ENCODE measurements at places on chromosomes 11 and 22.

DNA sequence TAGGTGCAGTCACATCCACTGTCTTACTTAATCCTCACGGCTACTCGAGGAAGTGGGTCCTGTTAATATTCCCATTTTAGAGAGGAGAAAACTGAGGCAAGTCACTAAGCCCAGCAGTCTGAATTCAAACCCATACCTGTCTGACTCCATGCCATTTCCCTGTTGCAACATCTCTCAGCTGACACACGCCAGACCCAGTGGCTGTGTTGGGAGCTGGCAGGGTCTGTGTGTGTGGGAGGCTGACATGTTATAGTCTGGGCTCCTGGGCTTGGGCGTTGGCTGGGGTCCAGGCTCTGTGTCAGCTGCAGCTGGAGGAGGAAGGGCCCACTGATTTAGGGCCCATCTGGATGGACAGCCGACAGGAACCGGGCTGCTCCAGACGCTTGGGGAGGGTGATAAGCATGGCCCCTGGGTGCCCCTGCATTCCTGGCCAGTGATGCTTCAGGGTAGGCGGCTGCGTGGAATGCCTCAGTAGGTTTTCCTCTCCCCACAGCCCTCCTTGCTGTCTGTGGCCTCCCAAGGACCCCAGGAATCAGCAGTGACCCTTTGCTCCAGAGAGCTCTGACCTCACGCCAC lies 562.5 kb downstream of the MN1 start:
- no peak for DNase-seq

DNA sequence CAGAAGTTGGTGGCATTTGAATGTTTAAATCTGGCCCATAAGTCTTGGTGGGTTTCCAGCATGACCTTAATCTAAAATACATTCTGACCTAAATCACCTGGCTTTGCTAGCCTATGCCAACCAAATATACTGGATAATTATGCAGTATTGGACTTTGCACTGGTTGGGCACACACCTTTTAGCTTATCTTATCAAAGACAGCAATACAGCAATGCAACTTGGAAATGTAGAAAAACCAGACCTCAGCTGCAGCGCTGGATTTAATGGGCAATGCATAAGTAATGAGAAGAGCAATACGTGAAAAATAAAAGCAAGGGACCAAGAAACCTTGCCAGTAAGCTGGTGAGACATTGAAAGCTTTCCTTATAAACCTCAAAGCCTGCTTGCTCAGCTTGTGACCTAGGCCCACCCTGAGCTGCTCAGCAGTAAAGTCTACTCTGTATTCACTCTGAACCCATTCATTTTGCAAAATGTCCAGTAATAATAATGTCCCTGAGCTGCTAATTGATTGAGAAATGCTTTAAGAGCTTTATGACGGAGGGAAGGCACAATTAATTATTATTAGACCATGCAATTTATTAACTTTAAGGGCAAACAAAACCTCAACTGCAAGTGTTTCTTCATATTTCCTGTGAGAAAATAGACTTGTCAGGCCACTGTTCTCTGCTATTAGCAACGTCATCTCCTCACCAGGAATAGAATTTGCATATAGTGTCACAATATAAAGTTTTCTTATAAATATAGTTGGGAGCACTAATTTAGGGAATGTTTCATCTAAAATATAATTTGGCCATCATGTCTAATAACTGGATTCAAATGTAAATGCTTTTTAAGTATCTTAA lies 49.4 kb upstream of the CEP295 start:
- no peak for DNase-seq

DNA sequence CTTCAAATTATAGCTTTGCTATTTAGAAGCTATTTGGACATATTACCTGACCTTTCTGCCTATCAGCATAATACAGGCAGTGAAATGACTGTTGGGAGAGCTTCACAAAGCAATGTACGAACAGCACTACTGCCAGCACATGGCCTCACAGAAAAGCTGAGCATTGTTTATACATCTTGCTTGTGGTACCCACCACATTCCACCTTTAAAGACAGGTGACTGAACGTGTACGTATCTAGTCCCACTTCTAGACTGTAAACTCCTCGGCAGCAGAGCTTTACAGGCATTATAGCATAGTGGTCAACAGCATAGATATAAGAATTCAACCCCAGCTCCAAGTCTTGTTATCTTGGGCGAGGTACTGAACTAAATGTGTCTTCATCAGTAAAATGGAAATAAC lies 1.6 kb downstream of the JOSD1 start:
- no peak for DNase-seq

DNA sequence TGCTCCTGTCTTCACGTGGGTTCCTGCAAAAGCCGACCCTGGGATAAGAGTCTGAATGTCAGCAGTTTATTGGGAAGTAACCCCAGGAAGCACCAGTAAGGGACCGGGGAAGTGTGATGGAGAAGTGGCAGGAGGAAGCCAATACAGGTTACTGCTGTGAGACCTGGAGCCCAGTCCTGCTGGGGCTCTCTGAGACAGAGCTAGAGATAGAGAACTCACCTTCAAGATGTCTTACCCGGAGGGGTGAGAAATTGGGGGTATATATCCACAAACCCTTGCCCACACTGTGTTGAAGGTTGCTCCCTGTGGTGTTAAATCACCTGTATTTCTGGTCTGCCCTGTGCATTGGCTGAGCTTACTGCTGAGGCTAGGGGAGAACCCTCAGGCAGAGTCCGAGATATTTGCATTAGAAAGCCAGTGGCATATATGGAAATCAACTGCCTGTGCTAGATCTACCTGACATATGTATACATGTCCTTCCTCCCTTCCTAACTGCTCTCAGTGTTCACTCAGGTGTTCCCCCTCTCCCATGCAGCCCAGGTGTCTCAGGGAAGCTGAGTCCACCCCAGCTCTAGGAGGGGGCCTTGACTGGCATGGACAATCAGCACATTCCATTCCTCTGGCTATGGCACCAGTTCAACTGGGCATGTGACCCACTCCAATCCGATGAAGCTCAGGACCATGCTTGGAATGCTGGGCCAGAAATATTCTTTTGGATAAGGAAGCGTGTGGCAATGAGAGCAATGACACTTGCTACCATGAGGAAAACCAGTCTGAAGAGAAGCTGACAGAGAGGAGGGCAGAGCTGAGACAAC lies 6.8 kb upstream of the MICAL2 start:
- no peak for DNase-seq

DNA sequence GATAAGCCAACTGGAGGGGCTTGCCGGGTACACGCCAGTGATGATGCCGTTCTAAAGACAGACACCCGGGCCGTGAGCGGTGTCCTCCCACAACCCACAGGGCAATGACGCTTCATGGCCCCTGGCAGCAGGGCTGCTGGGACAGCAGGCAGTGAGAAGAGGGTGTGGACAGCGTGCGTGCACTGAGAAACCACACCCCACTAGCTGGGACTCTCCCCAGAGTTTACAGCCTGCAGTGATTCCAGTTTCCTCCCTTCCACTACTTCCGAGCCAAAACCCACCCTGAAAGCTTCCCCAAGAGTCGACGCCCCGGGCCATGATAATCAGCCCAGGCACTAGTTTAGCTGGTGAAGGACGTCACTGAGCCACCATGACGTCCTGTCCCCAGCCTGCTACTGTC lies 29.2 kb downstream of the CPT1A start:
- DNase-seq = no peak

Measured in GOT3 (cell line).